HepG2 (cell line): ENCODE measurements at places on chromosomes 16 and 17.

DNA sequence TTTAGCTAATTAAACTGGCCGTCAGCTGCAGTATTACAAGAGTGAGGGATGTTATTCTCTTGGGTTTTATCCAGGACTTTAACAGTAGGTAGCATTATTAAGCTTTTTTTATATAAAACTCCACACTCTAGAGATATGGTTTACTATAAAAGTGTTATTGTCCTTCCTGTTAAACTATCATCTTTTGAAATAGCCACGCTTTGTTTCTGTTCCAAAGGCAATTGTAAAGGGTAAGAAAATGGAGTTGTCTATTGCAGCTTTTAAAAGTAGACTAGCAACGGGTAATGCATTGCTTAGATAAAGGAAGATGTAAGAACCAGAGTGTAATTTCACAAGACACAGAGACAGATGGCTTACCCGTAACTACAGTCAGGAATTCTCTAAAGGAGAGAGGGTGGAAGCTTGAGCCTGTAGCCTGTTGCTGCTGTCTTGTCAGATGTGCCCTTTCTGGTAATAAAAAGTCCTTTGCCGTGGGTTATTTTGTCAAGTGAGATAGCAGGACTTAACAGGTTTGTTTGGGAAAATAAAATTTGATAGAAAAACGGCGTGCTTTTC, 56.4 kb downstream of the WWOX start:
- DNase-seq: no peak

DNA sequence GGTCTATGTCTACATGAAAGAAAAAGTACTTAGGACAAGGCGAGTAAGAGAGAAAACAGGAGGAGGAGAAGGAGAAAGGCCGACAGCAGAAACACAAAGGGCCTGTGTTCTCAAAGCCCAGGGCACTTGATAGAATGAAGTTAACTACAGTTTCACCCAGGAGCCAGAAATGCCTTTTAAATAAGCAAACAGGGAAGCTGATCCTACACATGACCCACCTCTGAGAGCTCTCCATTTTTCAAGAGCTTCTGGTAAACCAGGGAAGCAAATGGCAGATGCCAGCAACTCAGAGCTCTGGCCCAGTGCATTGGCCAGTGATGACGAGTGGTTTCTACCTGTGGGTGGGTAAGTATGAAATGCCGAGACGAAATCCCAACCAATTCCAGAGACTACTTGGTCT, 163.4 kb downstream of the ZFHX3 start:
- peak; percentile 75 for DNase-seq

DNA sequence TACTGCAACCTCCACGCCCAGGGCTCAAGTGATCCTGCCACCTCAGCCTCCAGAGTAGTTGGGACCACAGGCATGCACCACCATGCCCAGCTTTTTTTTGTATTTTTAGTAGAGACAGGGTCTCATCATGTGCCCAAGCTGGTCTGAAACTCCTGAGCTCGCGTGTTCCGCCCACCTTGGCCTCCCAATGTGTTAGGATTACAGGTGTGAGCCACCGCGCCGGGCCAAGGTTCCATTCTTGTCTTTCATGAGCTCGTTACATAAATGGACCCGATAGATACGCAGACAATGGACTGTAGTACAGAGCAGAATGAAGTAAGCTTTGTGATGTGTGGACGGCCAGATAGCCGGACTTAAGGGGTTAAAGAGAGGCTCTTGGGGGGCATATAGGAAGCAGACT, 19.3 kb downstream of the UBN1 start:
- DNase-seq: no peak

DNA sequence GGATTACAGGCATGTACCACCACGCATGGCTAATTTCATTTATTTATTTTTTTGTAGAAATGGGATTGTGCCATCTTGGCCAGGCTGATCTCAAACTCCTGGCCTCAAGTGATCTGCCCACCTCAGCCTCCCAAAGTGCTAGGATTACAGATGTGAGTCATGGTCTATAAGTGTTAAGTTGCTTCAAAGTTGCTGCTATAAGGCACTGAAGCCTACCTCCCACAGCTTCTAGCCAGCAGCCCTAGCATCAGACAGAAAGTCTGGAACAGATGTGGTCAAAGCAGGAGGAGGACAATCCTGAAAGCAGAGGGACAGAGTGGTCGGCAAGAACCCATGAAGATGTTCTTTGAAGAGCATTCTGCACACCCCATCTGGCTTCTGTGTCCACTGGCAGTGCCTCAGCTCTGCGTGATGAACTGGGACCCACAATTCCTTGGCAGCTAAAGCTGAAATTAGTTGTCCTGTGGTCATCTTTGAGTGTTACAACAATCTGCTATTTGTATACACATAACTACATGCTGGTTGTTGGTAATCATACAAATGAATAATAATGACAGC, 11.2 kb downstream of the MAP3K14 start:
- DNase-seq: no peak

GRCh38 chr17:77611791-77612502, 346.6 kb upstream of the TNRC6C start:
- no peak for DNase-seq

- no peak for DNase-seq
Measured at GRCh38 chr17:30472238-30472890, 4.8 kb upstream of the GOSR1 start.

DNA sequence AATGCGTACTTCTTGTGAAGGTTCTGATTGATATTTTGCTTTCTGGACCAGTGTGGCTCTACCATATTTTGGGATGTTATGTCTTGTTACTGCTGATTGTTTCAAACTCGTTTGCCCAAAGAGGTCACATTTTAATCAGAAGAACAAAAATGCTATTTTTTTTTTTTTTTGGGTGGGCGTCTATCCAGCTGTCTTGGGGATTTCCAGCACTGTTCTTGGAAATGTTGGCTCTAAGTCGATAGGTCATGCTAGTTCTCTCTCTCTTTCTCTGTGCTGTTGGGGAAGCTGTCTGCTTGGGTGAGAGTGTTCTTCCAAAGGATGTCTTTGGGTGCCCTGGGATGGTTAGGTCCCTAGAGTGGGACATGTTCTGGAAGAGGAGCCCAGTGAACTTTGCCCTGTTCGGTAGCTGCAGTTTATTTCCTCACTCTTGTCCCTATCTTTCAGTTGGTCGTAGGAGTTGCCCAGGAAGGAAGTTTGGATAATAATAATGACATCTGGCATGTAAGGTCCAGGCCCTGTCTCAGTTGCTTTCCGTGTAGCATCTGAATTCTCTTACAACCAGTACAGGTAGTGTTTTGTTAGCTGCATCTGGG, 2.9 kb downstream of the IRF8 start:
- DNase-seq: no peak

DNA sequence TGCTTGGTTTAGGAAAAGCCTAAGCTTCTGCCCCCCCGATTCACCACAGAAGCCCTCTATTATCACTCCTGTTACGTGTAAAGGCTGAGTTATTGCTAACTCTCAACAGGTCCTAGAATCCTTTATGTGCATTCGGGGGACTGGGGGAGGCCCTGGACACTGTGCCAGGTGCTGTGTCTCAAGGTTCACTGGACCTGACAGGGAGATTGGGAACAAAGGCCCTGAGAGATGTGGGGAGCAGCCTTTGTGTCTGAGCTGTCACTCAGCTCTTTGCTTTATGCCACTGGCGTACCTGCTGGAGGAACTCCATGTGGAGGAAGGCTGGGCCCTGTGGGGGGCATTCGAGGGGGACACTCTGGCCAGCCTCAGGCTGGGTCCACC, 65.9 kb downstream of the METRNL start:
- no peak for DNase-seq

DNA sequence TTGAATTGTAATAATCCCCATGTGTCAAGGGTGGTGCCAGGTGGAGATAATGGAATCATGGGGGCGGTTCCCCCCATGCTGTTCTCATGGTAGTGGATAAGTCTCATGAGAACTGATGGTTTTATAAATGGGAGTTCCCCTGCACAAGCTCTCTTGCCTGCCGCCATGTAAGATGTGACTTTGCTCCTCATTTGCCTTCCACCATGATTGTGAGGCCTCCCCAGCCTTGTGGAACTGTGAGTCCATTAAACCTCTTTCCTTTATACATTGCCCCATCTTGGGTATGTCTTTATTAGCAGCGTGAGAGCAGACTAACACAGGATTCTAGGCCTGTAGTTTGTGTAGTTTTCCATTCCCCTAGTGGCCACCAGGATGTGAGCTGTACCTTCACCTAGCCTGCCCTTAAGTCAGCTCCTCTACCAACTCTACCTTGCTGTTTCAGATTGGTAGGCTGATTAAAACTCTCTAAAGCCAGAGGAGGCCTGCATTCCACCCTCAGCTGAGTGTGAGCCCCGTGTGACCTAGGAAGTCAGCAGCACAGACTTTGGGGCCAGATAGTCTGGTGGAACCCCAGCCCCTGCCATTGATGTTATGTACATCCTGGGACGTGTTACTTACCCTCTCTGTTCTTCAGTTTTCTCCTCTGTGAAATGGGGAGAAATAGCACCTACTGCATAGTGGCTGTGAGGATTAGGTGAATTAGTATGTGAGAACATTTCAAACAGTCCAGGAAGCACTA, 252.4 kb upstream of the CACNG5 start:
- peak; percentile 17 for DNase-seq

DNA sequence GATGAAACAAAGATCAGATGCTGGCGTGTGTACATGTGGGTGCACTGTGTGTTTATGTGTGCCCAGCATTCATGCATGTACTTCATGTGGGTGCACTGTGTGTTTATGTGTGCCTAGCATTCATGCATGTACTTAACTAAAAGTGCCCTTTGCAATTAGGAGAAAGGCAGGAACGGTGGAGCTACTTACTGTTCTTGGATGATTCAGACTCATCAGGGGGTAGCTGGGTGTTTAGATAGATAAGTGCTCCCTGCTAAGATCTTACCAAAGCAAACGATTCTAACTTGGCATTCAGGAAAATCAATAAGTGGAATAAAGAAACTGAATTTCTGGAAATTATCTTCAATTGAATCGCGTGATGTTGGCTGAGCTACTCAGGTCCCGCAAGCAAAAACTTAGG, 8.6 kb upstream of the MYH2 start:
- no peak for DNase-seq

DNA sequence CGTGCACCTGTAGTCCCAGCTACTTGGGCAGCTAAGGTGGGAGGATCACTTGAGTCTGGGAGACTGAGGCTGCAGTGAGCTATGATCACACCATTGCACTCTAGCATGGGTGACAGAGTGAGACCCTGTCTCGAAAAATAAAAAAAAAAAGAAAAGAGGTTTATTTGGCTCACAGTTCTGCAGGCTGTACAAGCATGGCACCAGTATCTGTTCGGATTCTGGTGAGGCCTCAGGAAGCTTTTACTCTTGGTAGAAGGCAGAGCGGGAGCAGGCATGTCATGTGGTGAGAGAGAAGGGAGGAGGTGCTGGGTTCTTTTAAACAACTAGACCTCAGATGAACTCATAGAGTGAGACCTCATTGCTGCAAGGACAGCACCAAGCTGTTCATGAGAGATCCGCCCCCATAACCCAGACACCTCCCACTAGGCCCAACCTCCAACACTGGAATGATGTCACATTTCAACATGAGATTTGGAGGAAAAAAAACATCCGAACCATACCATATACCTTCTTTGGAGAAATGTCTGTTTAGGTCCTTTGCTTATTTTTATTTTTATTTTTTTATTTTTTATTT, 10.3 kb upstream of the RMI2 start:
- no peak for DNase-seq

- DNase-seq: peak; percentile 78
Measured at GRCh38 chr16:87506423-87507350, 13.9 kb upstream of the ZCCHC14 start.

GRCh38 chr16:70750893-70751467, 50.0 kb downstream of the VAC14 start:
- DNase-seq: no peak

GRCh38 chr16:79008036-79008868, 592.3 kb downstream of the MAF start:
- no peak for DNase-seq

GRCh38 chr16:37511-37910, 15.9 kb downstream of the POLR3K start:
- DNase-seq: no peak

- no peak for DNase-seq
Measured at GRCh38 chr17:47803751-47804150, 17.8 kb downstream of the OSBPL7 start.

DNA sequence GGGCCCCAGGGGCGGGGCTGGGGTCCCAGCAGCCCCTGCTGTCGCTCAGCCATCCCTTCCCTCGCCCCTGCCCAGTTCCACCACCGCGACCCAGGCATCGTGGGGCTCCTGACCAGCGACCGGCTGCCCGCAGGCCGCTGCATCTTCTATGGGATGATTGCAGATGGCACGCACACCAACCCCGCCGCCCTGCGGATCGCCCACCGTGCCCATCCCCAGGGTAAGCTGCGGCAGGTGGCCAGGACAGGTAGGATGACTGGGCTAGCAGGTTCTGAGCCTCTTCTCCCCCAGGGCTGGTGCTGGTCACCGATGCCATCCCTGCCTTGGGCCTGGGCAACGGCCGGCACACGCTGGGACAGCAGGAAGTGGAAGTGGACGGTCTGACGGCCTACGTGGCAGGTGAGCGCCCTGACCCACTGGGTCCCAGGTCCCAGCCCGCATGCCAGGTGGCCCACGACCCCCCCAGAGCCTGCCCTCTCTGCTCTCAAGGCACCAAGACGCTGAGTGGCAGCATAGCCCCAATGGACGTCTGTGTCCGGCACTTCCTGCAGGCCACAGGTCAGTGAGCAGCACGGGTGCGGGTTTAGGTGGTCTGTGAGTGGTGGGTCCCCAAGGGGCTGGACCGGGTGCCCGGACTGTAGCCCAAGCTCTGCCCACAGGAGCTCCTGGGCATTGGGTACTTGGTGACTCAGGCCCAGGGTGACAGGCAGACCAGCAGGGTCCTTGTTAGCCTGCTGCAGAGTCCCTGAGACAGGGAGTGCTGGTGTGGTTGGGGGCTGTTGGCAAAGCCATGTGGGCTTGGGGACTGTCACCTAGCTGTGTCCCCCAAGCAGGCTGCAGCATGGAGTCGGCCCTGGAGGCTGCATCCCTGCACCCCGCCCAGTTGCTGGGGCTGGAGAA, 2.8 kb downstream of the CEMP1 start:
- no peak for DNase-seq

- DNase-seq: no peak
Measured at GRCh38 chr16:55526441-55526840, 17.6 kb downstream of the LPCAT2 start.

DNA sequence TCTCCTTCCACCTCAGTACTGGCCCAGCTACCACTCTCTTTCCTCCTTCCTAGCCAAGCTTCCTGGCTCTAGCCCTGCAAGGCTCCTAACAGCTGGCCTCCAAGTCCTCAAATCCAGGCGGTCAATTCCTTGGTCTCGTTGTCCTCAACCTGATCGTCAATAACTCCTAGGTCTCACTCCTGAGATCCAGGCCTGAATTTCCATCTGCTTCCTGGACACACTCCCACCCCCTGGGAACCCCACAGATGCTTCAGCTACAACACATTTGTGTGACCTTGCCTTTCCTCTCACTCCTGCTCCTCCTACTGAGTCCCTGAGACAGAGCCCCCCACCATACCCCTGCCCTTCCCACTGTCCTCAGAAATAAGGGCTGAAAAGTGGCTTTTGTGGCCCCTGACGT, 2.3 kb downstream of the ENKD1 start:
- no peak for DNase-seq

DNA sequence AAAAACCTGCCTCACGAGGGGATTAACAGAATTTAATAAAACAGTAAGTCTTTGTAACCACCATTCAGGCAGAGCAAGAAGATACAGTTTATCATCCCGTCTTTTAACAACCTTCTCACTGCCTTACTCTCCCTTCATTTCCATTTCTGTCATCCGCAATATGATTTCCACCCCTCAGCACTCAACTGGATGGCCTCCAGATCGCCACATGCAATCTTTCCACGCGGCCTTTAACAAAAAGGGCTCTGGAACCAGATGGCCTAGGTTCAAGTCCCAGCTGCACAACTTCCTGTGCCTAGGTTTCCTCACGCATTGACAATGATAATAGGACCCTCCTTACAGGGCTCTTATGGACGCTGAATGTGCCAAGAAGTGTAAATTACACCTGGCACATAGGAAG, 103.6 kb downstream of the GAS7 start:
- no peak for DNase-seq
